CD4-positive, alpha-beta T cell treated with Interleukin-6 for 4 hours (primary cell): ENCODE measurements at places on chromosomes 4 and X.

DNA sequence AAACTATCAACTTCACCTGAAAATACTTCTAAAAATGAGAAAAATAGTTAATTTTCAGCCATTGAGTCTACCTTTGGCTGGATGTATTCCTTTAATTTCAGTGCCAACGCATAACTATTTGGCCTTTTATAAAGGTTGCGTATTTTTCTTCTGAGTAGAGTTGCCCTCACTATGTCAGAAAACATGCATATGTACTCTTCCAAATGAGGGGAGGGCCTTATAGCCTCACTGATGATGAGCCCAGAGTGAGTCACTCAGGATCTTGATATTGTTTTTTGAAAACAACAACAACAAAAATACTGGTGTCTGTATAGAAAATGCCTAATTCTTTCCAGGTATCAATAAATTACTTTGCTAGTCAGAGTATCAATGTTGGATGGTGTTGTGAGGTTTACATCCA, 349.3 kb downstream of the FBXO8 start:
- DNase-seq: no peak

GRCh38 chr4:29142708-29143107, 1577.5 kb upstream of the PCDH7 start:
- no peak for DNase-seq

- DNase-seq: no peak
Measured at GRCh38 chrX:154125391-154126040, 18.5 kb upstream of the OPN1LW start.

DNA sequence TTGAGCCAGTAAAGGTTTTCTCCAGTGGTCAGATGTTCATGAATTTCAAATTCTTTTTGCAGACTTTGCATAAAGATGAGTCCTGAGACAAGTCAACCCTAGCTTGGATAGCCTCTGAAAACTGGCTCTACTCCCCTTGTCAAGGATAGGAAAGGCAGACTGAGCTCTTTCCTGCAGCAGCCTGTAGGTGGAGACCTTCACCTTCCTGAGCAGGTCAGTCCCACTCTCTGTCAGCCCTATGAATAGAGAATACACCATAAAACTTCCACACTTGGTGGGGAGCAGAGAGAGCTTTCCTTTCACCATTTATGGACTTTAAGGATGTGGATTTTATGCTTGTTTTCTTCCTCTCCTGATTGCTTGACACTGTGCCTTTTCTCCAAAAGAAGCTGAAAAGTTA, 41.9 kb downstream of the PCDH19 start:
- no peak for DNase-seq
